ENCODE measurements at places on chromosomes 3 and 15.

- DNase-seq, result no peak
Measured at GRCh38 chr15:89192766-89193165, 28.6 kb downstream of the RLBP1 start.

DNA sequence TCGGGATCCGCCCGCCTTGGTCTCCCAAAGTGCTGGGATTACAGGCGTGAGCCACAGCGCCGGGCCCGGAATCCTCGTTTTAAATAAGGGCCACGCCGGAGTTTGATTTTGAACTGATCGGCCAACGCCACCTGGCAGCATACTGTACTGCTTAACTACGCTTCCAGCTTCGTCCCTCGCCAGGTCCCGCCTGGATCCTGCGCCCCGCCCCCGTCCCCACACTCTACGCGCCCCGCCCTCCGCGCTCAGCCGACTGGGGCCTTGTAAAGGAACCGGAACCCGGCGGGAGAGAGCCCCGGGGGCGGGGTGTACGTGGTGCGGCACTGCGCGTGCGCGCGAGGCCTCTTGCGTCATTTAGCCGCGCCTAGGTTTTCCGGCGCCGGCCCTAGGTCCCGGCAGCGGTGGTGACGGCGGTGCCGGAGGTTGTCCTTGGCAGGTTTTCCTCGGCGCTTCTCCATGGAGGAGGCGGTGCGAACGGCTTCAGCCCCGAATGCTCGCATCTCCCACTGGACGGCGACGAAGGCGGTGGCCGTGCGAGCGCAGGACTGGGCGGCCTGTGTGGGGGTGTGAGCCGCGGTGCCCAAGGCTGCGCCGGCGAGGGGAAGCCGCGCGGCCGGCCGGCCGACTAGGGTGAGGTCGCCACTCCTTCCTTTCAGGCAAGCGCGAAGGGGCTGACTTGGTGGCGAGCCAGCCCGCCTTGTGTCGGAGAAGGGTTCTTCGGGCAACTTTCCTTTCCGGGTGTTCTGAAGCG is at the start of gene NIPA2:
Gene NIPA2 (plus strand): TSS at position 375 of the 751 bp plus-strand sequence. CDS start 13,066 bp downstream, outside the sequence.
- peak; percentile 89 for DNase-seq

GRCh38 chr3:44159696-44160300 is 81.9 kb upstream of the TOPAZ1 start:
- no peak for DNase-seq

- peak; percentile 97 for DNase-seq
Measured at GRCh38 chr3:133535971-133536881, 37.3 kb upstream of the CDV3 start.

- no peak for DNase-seq
Measured at GRCh38 chr3:126939338-126939718, 43.6 kb upstream of the PLXNA1 start.

DNA sequence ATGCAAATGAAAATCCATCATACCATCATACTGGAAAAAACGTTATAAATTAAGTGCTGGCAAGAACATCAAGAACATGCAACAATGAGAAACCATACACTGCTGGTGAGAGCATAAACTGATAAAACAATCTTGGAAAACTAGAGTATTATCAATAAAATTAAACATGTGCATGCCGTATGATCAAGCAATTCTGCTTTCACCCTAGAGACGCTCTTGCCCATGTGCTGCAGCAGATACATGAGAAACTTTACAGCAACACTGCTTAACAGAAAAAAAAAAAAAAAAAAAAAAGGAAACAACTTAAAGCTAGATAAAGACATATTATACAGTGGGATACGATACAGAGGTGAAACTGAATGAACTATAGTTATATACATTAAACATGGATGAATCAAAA is 21.8 kb downstream of the SPG11 start:
- DNase-seq, result no peak

DNA sequence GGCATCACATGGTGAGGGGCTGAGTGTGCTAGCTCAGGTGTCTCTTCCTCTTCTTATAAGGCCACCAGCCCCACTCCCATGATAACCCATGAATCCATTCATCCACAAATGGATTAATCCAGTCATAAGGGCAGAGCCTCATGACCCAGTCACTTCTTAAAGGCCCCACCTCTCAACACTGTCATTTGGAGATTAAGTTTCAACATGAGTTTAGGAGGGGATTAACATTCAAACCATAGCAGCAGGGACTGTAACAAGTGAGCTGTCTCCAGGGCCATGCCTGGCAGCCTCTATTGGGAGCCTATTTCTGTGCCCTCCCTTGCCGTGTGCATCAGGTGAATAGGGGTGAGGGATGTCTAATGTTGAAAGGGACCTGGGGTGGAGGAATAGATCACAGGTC is 77.5 kb downstream of the CHRD start:
- DNase-seq, result no peak

DNA sequence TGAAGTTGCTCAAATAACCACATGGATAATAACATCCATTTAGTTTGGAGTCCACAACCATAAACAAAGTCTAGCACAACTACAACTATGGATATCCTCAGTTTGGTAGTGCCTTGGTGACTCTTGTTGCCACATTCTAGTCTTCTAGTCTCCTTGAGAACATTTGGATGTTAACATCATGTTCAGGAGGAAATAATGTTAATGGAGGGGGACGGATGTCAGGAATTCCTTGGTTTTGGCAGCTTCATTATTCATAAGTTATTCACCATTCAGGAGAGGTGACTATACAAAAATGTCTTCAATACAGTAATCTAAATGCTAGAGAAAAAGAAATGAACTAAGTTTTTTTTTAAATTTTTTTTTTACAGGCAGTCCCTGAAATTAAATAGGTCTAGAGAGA is 26.4 kb upstream of the GABPB1 start:
- no peak for DNase-seq

DNA sequence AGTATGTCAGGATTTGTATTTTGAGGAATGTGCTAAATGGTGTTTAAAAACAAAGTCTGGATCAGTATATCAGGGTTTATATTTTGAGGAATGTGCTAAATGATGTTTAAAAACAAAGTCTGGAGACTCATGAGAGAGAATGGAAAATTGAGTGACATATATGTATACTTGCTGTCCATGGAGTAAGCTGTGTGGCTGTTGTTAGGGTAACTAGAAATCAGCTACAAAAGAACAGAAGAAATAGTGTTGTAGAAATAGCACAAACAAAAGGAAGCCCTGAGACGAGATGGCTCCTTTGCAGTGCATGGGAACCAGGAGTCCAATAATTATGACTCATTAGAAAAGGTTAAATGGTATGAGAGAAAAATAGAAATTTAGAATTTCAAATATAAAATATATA is 282.7 kb upstream of the MANF start:
- no peak for DNase-seq

GRCh38 chr15:95684693-95685115 is 645.8 kb upstream of the NR2F2 start:
- peak; percentile 95 for DNase-seq

Measured in renal cortical epithelial cell (primary cell).